ENCODE measurements at places on chromosomes 6 and 20.
A peak's percentile ranks its signal among the peaks of the same experiment; 100 is the strongest.

DNA sequence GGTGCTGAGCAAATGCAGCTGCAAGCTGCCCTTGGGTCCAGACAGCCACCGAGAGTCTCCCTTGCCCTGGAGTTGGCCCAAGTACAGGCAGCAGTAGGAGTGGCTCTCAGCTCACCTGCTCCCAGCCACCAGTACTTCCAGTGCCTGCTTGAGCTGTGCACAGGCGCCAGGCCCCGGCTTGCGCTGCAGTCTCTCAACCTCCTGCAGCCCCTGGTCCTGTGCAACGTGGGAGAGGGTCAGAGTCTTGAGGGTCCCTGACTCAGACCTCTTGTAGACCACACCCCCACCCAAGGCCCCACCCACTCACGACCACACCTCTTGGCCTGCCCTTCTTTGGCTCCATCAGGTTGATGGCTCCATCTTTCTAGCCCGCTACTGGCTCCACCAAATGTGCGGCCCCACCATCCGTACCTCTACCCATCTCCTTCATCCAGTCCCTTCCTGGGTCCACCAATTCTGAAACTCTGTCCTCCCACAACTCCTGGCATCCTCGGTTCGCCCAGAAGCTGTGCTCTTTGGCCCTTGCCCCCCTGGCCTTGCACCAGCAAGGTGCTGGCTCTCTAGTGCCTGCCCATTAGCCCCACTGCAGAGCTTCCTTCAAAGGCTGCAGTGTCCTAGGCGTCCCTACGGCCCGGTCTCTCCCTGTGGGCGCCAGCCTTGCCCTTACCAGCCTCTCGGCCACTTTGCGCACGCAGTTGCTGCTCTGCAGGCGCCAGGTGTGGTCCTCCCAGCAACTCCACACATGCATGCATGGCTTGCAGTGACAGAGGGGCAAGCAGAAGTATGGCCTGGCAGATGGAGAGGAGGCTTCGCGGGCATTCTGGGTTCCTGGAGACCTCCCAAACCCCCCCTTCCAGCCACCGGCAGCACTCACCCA, 16.5 kb upstream of the SPAG4 start:
- no peak for DNase-seq

DNA sequence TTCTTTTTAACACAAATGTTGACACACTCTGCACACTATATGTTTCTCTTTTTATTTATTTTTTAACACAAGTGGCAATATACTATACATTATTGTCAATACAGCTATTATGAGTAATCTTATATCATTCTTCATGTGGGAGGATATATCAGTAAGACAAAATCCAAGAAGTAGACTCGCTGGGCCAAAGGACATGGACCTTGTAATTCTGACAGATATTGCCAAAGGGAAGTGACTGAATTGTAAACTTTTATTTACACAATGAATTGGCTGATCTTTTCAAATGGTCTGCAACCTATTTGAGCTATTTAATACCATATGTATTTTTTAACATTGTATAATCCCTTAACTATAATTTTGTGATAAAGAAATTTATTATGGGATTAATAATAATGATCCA, 56.0 kb downstream of the CCDC170 start:
- no peak for DNase-seq

GRCh38 chr20:49234831-49235230, 15.6 kb downstream of the DDX27 start:
- no peak for DNase-seq

- DNase-seq, result no peak
These were observed 5.2 kb downstream of the FOXO3 start for GRCh38 chr6:108565893-108566292.

DNA sequence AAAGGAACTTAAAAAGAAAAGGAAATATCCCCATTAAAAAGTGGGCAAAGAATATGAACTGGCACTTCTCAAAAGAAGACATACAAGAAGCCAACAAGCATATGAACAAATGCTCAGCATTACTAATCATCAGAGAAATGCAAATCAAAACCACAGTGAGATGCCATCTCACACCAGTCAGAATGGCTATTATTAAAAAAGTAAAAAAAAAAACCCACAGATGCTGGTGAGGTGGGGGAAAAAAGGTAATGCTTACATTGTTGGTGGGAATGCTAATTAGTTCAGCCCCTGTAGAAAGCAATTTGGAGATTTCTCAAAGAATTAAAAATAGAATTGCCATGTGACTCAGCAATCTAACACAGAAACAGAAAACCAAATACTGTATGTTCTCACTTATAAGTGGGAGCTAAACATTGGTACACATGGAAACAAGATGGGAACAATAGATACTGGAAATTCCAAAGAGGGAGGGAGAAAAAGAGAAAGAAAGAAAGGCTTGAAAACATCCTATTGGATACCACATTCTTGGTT, 437.1 kb downstream of the GRIK2 start:
- no peak for DNase-seq

- DNase-seq, result no peak
These were observed 15.4 kb downstream of the PTK7 start for GRCh38 chr6:43091436-43091991.

GRCh38 chr6:36793296-36793912, 45.8 kb downstream of the CPNE5 start:
- no peak for DNase-seq

- peak; percentile 6 for DNase-seq
These were observed 5.5 kb downstream of the HTR1B start for GRCh38 chr6:77457720-77458349.

DNA sequence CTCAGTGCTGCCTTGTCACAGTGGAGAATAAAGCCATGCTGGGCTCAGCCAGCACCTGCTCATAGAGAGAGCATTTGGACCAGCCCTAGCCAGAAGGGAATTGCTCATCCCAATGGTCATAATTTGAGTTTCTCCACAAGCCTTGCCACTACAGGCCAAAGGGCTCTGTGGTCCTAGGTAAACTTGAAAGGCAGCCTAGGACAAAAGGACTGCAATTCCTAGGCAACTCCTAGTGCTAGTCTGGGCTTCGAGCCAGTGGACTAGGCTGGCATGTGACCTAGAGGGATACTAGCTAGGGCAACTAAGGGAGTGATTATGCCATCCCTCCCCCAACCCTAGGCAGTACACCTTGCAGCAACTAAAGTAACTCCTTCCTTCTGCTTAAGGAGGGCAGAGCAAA, 516.2 kb downstream of the BCKDHB start:
- DNase-seq, result no peak

DNA sequence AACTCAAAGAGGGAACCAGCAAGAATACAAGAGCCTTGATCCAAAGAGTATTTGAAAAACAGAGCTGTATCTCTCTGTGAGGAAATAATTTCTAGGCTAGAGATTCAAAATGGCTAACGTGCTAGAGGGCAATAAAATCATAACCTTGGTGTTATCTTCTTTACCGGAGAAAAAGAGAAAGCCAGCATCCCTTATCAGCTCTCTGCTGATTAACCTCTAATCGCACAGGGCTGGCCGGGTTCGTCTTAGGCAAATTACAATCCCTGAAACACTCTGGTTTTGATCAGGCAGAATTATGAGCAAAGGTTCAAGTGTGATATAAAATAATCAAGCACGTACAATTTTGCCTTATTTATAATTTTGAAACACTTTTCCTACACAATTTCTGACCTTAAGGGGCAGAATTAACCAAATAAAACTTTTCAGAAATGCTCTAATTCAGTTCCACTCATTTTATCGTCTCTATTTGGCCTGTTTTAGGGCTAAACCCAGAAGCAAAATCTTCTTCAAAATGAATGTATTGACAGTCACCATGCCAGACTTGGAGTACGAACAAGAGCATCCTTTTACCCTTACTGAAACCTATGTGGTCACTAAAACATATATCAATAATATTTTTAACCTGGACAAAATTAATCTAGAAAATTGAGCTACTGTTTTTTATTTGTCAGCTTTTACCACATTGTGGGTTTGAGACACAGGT, 13.7 kb downstream of the PSMB9 start:
- DNase-seq, result no peak

DNA sequence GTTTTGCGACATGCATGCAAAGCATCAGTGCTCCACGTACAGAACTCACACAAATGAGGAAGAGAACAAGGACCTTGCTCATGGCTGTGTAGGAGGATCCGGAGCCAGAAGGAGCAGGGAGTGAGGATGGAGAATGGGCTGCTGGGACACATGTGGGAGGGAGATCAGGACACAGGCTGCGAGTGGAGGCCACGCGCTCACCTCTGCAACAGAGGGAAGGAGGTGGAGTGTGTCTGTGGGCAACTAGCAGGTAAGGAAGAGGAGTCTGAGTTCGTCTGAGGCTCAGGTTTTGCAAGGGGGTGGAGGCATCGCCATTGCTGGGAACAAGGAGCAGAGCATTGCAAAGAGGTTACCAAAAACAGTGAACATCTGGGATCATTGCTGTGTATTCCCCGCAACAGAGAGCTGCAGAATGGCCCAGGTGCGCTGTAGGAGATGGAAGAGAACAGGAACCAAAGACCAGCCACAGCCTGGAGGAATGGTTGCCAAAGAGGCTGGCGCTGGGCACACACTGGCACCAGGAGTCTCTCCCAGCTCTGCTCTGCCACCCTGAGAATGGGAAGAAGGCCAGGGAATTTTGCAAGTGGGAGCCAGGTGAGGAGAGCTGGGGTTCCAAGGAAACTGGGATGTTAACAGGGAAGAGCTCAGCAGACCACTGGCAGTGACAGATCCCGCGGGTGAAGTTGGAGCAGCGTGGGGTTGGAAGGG, 90.0 kb upstream of the RPS6KA2 start:
- no peak for DNase-seq

- no peak for DNase-seq
These were observed 274.1 kb upstream of the SASH1 start for GRCh38 chr6:148068437-148069061.

DNA sequence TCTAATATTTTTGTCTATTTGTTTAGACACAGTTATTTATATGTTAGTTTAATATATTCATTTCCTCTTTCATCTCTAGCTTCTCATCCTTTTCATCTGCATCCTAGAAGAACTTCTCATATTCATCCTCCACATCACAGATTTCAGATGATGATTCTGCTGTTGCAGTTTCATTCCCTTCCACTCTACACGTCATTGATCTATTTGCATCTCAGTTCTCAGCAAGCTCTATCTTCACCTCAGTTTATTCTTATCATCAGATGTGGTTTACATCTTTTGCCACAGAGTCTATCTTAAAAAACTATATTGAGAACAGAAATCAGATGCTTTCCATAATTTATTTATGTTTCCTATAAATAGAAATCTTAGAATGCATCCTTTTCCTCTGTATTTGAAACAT, 13.3 kb downstream of the SLC2A12 start:
- DNase-seq, result no peak

DNA sequence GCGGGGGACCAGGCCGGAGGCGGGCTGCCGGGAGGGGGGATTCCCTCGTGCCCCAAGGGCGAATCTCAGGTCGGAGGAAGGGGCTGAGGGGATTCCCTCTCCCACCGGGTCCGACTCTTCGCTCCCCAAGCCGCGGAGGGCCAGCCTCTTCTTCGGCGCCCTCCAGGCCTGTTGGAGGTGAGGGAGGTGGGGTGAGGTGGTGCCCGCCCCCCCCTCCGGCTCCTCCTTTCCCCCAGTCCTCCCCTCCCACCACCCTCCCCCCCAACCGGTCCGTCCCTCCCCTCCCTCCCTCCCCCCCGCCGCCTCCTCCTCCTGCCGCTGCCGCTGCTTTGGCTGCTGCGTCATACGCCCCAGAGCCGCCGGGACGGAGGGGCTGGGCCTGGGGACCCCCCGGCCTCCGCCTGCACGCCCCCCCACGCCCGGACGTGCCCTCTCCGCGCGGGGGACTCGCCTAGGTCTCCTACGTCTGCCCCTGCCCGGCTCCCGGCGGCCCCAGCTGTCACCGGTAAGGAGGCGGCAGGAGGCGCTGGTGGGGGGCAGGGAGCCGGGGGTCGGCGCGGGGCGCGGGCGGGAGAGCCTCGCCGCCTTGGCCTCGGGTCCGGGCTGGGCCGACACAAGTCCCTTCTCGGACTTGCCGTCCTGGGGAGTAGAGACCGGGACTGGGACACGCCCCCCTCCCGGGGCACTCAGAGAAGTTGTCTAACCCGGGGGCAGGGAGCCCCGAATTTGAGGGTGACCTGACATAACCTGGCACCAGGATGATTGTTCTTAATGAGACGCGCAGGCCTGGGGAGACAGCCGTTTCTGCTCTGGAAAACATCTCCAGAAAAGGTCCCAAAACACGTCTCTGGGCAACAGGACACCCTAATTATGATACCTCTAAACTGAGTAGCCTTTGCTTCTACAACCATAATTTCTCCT, at the start of gene PHF1:
Gene PHF1 (plus strand): TSS at position 304 of the 921 bp plus-strand sequence. CDS start 1,250 bp downstream, outside the sequence.
- DNase-seq, result no peak

GRCh38 chr6:87832025-87832825, 130.2 kb upstream of the AKIRIN2 start:
- DNase-seq, result no peak

GRCh38 chr6:113481910-113482309, 375.2 kb upstream of the MARCKS start:
- DNase-seq, result no peak

DNA sequence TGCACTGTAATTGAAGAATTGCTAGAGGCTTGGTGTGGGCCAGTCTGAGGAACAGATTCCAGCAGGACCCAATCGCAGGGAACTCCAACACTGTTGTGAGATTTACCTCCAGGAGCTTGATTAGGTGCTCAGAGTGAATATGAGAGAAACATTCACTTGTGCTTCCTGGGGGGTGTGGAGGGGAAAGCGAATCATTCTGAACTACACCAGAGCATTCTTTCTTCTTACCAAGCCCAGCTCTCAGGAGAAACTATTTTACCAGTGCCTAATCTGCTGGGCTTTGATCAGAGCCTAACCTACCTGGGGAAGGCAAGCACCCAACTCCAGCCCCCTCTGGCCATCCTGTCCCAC, 7.4 kb upstream of the SIRPB1 start:
- no peak for DNase-seq

DNA sequence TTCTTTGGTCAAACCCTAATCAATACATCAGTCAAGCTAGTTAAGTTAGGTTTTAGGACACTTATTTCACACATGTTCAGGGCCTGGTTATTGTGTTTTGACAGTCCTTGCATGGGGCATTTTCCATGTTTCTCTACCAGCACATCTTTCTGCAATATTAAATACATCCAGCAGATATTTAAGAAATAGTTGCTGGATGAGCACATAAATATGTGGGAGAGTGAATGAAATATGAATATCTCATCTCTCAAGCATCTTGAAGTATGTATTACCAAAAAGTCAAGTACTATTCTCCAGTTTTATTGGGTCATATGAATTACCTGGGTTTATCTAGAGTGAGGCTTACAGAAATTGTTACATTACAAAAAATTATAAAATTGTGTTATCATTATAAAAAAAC, 621.9 kb upstream of the GJE1 start:
- no peak for DNase-seq

- no peak for DNase-seq
These were observed 12.1 kb upstream of the PDE10A start for GRCh38 chr6:165675120-165675519.

Measured in NCI-H1092 (cell line).